Fibroblast of skin of scalp (primary cell): ENCODE measurements at places on chromosomes 1 and 21.

- no peak for DNase-seq
These were observed 340.0 kb downstream of the PTBP2 start for GRCh38 chr1:97061604-97062003.

DNA sequence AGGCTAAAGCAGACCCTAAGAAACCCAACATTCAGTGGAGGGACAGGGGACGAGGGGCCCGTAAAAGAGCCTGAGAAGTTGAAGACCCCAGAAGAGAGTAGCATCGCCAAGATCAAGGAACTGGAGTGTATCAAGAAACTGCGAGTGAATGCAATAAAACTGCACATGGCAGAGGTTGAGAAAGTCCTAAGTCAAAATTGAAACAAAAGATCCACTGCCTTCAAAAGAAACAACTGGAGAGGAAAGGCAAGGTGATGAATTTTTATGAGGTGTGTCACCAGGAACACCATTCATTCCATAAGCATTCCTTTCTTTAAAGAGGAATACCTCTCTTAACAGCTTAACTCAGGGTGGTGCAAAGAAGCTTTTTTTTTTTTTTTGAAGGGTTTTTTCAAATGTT, 38.3 kb upstream of the ADORA3 start:
- peak; percentile 38 for DNase-seq

DNA sequence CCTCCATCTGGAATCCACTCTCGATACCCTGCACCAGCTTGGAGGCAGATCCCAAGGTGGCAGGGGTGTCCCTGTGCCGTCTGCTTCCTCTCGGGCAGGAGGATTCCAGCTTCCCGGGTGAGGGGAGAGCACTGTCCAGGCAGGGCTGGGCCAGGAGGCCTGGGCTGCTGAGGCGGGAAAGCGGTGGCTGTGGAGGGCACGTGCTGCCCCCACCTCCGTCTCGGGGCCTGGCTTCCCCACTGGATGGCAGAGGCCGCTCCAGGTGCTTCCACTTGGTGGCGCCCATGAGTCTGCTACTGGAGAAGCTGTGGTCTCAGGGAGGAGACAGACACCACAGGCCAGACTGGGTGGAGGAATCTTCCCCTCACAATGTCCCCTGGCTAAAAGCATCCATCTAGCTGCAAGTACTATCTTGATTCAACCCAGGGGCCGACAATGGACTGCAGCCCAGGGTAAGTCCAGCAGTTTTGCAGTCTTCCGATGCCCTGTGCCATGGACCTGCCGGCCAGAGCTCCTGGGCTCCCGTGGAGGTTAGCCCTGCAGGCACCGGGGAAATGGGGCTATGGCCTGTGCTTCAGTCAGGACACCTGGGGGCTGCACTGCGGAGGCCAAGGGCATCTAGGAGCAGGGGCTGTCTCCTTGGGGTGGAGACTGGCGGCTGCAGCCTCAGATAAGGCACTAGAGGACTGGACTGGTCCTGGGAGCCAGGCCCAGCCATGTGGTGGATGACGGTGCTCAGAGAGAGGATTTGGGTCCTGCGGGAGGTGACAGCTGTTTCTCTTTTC, 41.3 kb upstream of the EIF4G3 start:
- peak; percentile 37 for DNase-seq

DNA sequence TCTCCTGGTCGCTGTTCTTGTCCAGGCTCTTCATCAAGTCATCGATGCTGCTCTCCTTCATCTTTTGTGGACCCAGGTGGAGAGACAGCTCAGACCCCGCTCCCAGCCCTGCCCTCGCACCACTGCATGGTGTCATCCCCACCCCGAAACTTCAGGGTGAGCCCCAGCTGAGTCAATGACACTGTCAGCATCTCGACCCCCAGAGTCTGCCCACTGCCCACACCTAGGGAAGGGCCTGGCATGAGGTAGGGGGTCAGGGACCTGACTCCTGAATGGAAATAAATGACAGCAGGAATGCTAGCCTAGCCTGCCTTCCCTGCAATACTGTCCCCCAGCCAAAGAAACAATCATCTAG, 1.6 kb upstream of the S100A6 start:
- no peak for DNase-seq

- DNase-seq: no peak
These were observed 24.9 kb downstream of the WDR4 start for GRCh38 chr21:42854246-42855010.

GRCh38 chr1:39127513-39127912, 77.0 kb upstream of the MACF1 start:
- no peak for DNase-seq
